ENCODE measurements at places on chromosomes 7 and 10.

GRCh38 chr10:76399226-76399625, 967.8 kb downstream of the LRMDA start:
- DNase-seq = no peak

- no peak for DNase-seq
Observed at GRCh38 chr10:12081879-12082557, 13.3 kb downstream of the DHTKD1 start.

- DNase-seq = no peak
Observed at GRCh38 chr10:12027539-12027938, 15.1 kb downstream of the UPF2 start.

DNA sequence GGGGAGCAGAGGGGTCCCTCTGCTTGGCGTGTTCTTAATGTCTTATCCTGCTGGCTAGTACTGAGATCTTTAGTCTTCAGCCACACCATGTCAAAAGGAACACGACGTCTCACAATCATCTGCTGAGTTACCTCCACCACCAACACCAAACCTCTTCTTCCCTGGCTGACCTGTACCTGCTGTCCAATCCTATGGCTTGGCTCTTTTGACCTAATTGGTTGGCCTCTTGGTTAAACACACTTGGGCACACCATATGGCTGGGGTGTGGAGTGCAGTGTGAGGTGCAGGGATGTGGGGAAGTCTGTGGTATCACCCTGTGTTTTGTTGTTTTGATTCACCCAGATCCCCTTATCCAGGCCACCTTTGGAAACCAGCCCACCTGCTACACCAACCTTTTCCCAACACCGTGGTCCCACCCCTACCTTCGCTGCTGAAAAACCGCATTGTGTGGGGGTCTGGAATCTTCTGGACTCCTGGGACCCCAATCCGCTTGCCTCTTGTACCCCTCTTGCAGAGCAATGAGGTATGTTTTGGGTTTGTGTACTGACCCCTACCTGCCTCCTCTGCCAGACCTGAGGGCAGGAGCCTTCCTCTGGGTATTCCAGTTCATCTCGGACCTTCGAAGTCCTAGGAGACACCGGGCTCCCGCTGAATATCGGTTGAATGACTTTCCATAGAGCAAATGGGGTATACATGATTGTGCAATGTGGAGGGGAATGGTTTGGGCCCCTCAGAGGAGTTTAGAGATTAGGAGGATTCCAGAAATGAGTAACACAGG, 2.8 kb upstream of the LBX1 start:
- DNase-seq = no peak

- DNase-seq = no peak
Observed at GRCh38 chr7:137970253-137970975, 31.5 kb downstream of the CREB3L2 start.
